EL (cell line): ENCODE measurements at places on chromosomes 13 and 19.

- DNase-seq = peak; percentile 14
Measured at GRCh38 chr19:5321851-5322681, 18.5 kb downstream of the PTPRS start.

- no peak for DNase-seq
Measured at GRCh38 chr19:6752256-6753177, 13.0 kb downstream of the TRIP10 start.

DNA sequence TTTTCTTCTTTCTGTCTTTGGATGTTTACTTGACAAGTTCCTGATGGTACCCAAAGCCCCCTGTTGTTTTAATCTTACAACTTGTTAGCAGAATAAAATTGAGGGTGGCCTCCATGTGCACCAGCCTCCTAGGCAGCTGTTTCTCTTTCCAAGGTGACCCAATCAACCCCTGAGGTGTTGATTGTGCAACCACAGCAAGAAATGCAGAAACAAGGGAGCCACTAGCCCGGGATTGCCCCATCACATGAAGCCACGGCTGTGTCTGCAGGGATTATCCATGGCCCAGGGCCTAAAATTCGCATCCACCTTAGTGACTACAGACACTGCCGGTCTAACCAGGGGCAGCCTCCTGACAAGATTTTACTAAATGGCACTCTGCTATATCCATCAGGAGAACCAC, 14.4 kb downstream of the CEACAM4 start:
- no peak for DNase-seq

DNA sequence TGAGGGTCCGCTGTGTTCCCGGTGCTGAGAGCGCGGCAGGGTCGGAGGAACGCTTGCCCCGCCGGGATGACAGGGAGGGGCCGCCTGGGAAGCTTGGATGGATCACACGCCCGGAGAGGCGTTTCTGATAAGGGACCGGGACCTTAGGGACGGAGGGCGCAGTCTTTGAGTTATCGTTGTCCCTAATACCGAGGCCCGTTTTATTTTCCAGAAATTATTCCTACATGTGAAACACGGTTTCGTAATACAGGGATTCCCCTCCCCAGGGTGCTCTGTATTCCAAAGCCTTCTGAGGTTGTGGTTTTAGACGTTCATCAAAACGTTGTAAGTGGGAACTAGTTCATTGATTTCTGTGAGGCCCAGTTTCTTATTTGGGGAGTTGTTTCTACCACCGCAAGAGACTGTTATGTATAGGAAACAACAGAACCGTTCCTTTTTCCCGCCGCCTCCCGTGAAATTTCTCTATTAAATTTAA, 752 bp downstream of the PDCD5 start:
- DNase-seq = peak; percentile 57

GRCh38 chr19:7742575-7742974, 4.8 kb downstream of the CD209 start:
- no peak for DNase-seq

DNA sequence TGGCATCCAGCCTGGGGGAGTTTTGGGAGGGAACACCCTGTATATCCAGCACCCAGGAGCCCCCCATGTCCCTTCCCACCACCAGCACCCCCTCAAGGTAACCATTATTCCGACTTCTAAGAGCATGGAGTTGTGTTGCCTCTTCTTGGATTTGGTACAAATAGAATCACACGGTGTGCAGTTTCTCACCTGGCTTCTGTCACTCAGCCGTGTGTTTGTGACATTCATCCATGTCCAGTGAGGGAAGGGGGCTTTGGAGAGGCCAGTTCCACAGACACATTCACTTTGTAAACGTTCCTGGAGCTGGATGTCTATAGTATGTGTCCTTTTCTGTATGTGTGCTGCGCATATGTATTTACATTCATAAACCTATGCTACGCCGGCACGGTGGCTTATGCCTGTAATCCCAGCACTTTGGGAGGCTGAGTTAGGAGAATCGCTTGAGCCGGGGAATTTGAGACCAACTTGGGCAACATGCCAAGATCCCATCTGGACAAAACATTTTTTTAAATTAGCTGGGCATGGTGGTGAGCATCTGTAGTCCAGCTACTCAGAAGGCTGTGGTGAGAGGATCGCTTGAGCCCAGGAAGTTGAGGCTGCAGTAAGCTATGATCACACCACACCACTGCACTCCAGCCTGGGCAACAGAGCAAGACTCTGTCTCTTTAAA, 36.6 kb downstream of the MYH14 start:
- DNase-seq = no peak

GRCh38 chr19:10809651-10810285, 26.2 kb downstream of the TMED1 start:
- DNase-seq = no peak

DNA sequence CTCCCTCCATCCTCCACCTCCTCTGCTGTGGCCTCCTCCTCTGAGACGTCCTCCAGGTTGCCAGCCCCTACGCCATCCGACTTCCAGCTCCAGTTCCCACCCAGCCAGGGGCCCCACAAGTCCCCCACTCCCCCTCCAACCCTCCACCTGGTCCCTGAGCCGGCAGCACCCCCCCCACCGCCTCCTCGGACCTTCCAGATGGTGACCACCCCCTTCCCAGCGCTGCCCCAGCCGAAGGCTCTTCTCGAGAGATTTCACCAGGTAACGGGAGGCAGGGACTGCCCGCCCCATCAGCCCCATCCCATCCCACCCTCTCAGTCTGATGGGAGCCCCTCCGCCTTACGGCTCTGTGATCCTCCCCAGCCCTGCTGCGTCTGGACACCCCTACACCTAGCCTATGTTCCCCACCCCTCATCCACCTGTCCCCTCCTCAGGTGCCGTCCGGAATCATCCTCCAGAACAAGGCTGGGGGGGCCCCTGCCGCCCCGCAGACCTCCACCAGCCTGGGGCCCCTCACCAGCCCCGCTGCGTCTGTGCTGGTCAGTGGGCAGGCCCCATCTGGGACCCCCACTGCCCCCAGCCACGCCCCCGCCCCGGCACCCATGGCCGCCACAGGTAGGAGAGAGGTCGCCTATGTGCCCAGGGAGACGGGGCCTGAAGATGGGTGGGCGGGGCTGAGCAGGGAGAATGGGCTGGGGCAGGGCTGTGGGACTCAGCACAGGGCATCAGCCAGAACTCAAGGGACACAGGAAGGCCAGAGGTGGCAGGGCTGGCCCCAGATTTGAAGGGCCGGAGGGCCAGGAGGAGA, 18.6 kb upstream of the EHD2 start:
- DNase-seq = no peak

DNA sequence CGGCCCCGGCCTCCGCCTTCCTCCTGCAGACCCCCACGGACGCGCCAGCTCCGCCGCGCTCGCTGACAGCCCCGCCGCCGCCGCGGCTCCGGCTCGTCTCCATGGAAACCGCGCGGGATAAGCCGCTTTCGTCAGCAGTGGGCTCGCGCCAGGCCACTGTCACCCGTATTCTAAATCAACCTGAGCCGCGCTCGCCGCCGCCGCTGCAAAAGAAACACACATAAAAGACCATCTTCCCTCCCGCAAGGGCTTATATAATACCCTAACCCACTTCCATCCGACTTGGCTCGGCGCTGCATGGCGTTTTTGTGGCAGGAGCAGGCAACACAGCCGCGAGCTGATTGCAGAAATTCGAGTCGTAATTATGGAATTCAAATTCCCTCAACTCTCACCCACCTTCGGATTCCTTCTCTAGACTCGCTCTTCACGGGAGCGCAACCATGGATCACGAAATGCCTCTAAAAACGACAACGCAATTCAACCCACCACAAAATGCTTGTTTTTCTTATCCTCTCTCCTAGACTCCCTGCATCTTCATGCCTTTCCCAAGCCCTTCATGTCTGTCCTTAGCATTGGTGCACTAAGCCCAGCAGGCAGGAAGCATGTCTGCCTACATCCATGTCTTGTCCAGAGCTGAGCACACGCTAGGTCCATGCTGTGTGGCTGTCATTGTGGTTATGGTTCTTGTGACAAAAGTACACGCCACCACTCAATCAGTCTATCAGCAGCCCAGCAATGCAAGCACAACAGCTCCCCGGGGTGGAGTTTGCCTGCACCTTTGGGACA, at the start of gene AMER2:
Gene AMER2, minus strand, starts transcription at position 772 of the 786 bp plus-strand sequence. Its CDS starts 669 bp downstream, at position 103.
- no peak for DNase-seq

DNA sequence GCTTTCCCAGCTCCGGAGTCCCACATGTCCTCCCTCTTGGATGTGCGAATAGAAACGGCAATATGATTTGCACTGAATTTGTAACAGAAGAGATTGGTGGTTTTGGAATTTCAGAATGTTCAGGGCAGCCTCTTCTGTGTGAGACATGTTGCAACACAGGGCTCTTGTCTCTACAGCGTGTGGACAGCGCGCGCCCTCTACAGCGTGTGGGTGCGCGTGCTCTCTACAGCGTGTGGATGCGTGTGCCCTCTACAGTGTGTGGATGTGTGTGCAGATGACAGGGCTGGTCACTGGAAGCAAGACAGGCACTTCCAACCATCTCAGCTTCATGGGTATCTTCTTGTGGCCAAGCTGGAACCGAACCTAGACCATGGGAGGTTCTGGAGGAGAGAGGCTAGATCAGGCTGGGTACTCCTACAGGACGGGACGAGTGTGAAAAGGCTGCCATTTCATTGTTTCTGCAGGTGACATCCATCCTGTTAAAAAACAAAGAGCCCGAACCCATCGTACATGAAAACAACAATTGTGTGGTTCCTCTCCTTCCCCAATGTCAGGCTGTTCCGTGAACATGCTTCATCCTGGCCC, 78.4 kb downstream of the TEX29 start:
- no peak for DNase-seq

- peak; percentile 76 for DNase-seq
Measured at GRCh38 chr19:4474514-4475022, 2.5 kb downstream of the HDGFL2 start.

- DNase-seq = no peak
Measured at GRCh38 chr19:18392417-18392816, 5.0 kb downstream of the LRRC25 start.

GRCh38 chr13:110911880-110912279, 3.0 kb downstream of the ANKRD10 start:
- peak; percentile 69 for DNase-seq

DNA sequence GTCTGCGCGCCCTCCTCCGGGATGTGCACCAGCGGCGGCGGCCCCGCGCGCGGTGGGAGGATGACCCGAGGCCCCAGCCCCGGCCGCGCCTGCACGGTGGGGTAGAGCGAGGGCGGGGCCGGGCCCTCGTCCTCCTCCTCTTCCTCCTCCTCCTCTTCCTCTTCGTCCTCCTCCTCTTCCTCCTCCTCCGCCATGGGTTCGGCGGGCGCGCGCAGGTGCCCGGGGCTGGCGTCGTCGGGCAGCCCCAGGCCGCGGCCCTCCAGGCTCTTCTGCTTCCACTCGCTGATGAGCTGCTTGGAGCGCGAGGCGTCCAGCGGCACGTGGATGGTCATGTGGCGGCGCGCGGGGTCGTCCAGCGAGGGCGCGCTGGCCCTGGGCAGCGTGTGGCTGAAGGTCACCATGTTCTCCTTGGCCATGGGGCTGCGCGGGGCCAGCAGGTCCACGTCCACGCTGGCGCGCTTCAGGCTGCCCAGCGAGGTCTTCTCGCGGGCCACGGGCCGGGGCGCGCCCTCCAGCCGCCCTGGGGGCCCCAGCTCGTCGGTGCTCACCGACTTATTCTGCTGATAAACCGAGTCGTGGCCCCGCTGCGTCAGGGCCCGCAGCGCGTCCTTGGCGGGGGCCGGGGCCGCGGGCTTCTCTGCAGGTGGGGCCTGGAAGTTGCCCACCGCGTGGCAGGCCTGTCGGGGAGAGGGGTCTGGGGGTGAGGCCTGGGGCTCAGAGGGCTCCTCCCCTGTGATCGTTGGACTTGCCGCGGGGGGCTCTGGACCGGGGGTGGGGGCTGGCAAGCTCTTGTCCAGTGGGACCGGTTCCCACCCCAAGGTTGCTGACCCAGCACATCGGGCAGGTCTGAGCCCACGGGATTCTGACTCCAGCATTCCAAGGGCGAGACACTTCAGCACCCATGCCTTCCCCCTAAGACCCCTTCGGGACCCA, 8.3 kb downstream of the PLPPR3 start:
- no peak for DNase-seq

DNA sequence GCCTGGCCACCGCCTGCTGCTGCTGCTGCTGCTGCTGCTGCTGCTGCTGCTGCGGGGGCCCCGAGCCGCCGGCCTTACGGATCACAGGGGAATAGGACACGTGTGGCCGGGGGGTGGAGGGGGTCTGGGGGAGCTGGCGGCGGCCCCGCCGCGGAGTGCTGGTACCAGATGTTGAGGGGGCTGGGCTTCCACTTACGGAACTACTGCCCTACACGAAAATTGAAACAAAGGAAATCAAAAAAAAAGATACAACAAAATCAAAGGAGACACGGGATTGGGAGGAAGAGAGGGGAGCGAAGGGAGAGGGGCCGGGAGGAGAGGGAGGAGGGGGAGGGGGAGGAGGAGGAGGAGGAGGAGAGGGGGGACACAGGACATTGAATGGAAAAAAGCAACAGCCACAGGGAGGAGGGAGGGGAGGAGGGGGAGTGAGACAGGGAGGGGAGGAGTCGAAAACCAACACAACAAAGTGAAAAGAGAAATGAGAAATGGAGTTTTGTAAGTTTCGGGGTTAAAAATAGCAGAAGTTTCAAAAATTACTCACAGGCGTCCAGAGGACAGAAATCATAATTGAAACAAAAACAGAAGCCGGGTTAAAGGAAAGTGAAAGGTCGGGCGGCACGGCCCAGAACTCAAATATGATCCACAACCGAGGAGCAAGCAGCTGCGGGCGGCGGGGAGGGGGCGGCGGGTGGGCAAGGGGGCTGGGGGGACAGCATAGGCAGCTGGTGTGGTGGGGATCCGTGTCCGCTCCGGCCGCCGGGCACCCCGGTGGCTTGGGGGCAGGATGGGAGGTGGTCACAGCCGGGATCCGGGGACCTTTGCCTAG, 57.8 kb downstream of the IER2 start:
- peak; percentile 68 for DNase-seq

GRCh38 chr13:42592915-42593900, 19.3 kb downstream of the TNFSF11 start:
- DNase-seq = no peak

- DNase-seq = no peak
Measured at GRCh38 chr13:38819053-38819452, 132.2 kb downstream of the FREM2 start.

DNA sequence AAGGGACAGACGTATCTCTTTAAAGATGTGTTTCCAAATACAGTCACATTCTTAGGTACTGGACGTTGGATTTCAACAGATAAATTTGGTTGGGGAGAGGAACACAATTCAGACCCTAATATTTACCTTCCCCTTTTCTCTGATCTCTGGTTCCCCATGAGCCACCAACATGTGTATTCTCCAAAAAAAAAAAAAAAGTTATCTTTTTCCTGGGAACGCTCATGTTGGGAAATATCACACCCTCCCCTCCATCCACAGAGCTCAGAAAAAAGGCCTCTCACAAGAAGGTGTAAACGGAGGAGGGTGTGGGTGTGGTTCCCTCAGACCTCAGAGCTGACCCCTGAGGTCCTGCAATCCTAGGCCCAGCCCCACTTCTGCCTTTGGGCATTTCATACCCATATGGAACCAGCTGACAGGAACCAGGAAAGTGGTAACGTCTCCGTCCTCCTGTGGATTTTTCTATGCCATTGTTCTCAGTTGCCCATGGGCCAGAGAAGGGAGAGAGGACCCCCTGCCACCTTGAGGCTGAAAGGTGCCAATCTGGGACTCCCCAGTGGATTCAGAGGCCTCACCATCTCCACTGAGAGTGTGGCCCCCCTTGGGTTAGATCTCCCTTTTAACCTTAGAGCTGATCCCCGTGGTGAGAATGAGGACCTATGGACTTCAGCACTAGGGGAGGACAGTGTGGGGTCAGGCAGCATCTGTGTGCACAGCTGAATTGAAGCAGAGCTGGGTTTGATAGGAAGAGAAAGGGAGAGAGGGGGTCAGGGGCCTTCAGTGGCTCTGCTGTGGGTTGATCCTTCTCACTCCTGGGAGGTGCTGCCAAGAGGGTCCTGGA, 8.4 kb upstream of the SIGLEC12 start:
- no peak for DNase-seq
